ENCODE measurements at places on chromosomes 5 and 9.

DNA sequence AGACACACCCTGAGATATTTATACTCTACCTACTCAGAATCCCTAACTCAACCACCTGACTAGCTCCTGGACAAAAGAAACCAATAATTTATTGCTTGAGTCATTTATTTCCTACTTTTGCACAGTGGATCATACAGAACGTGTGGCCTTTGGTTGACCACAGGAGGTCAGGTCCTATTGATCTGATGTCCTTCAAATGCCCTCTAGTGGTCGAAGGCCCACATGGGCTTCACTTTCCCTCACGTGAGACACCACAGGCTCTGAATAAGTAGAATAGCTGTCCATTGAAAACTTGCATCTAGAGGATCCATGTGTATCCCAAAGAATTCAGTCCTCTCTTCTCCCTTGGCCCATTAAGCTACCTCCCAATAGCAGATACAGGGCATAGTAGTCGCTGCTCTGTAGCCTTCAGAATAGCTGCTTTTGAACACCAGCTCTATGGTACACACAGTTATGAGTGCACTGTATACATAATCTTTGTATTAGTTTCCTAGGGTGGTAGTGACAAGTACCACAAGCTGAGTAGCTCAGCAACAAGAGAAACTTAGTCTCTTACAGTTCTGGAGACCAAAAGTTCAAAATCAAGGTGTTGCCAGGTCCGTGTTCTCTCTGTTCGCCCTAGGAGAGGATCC lies 177.6 kb upstream of the SMARCA2 start:
- no peak for DNase-seq

DNA sequence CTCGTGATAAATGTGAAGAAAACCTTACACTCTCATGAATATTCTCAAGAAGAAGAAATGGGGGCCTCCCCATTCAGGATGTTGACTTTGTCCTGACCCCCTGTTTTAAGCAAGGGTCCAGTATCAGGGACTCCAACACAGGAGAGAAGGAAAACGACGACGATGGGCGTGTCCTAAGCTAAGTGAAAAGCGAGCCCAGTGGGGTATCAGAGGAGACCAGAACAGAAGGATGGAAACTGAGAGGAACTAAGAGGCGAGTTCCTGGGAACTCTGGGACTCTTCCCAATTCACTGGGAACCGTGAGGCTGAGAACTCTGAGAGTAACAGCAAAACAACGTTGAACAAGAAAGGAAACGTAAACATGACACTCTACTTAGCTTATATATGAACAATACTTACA lies 14.6 kb downstream of the RETREG1 start:
- DNase-seq = no peak

GRCh38 chr5:171624396-171624795 lies 161.2 kb upstream of the SMIM23 start:
- no peak for DNase-seq

DNA sequence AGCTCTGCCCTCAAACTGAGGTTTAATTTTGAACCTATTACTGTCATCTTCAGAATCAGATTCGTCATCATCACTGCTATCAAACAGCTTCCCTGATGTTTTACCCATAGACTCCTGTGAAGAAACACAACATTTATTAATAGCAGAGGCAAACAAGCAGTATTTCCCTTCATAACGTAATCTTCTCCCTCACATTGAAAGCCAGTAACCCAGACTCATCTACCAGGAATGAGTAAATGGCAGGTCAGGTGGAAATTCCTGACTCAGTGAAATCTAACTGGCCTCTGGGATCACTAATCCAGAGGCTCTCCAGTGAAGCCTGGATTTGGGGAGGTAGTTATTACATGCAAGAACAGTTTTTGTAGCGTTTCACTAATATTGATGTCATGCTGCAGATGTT lies 14.6 kb downstream of the NOL8 start:
- DNase-seq = no peak

DNA sequence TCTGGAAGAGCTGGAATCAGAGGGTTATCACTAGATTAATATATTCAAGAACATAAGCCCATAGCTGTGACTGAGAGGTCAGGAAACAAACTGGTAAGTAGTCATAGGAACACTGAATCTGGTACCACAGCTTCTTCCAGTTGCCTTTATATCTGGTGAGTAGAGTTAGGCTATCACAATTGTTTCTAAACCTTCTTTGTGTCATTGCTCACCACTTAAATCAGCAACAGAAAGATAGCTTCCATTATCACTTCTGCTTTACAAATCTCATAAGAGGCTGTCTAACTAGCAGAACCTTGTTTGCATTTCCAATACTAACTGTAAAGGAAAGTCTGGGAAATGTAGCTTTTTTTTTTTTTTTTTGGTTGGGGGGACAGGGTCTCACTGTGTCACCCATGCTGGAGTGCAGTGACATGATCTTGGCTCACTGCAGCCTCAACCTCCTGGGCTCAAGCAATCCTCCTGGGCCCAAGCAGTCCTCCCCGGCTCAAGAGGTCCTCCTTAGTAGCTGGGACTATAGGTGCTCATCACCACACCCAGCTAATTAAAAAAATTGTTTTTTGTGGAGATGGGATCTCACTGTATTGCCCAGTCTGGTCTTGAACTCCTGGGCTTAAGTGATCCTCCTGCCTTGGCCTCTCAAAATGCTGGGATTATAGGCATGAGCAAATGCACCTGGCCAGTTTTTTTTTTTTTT lies 22.0 kb downstream of the CDC42SE2 start:
- DNase-seq = no peak

DNA sequence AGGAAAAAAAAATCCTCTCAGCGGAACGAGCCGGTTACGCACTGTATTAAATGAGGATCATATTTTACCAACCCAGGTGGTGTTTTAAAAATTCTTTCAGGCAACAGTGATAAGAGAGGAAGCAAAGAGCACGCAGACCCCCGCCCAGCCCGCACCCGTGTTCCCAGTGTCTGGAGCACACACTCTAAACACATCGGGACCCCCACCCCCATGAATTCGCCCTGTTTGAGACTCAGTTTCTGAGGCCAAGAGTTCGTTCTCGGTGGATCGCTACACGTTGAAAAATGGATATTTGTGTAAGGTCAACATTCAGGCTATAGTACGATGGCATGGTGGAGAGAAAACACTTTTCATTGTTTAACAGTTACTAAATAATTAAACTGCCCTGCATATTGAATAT lies 196.3 kb downstream of the MEF2C start:
- no peak for DNase-seq

DNA sequence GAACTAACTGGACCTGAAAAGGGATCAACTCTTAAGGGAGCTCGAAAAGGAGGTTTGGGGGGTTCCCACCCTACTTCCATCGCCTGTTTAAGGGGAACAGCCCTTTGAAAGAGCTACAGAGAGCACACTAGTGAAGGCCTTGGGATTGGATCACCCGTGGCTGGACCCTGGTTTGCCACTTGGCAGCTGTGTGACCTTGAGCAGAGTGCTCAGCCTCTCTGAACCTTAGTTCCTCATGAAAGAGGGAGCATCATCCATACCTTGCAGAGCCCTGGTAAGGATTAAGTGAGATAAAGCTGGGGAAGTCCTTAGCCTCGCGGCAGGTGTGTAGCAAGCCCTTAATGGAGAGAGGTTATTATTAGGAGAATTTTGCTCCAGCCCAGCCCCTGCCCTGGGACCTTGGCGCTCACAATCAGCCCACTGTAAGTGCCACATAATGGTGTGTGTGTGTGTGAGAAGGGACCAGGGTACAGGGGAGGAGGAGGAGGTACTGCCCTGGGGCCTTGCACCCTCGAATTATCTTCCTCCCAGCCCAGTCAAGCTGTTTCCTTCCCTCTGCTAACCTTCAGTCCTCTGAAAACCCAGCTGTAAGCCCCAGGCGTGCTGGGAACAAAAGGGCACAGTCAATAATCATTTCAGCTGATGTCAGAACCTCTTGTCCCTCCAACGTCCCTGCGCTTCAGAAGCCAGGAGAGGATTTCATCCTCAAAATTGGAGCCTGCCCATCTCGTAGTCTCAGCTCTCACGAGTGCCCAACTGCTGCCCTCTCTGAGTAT lies 42.9 kb downstream of the FOXI1 start:
- no peak for DNase-seq

DNA sequence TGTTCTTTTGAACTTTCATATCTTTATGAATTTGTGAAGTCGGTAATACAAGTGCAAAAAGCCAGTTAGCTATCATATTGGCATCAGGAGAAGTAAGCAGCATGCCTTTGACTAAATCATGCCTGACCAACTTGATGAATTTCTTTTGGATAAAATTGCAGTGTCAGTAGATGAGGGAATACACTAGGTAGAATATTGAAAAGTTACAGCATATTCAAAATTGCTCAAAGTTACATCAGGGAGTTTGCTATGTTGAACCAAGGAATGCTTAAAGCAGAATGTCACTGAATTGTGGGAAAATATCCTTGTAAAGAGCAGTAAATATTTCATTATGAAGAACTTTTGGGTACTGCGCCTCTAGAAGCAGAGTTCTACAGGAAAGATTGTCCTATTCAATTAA lies 87.1 kb upstream of the TLX3 start:
- DNase-seq = no peak

GRCh38 chr9:79671558-79671957 lies 99.8 kb downstream of the TLE4 start:
- DNase-seq = no peak

GRCh38 chr9:33942471-33943083 lies 106.1 kb downstream of the UBAP2 start:
- DNase-seq = no peak

DNA sequence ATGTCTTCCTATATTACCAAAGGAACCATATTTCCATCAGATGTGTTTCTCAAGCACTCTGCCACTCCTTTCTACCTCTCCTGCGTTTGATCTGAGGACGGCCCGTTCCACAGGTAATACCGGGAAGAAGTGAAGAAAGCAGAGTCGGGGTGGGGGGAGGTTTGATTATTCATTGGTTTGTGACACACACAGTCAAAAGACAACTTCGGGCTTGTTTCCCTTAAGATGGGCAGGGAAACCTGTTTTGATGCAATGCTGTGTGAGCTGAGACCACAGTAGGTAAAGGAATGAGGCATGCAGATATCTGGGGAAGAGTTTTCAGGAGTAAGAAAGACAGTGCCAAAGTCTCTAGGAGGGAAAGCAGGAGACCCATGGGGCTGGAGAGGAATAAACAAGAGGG lies 54.0 kb downstream of the BOD1 start:
- DNase-seq = no peak

Measured in stimulated activated CD4-positive, alpha-beta T cell treated with anti-CD3 and anti-CD28 coated beads, TNF-alpha, amount 100 ng/mL, for 48 hours (primary cell).